ENCODE measurements at places on chromosomes 3 and 15. TPM values are rescaled to one million over a fixed set of nuclear protein-coding genes. Genes with fewer than 3 reads are reported as not detected.

DNA sequence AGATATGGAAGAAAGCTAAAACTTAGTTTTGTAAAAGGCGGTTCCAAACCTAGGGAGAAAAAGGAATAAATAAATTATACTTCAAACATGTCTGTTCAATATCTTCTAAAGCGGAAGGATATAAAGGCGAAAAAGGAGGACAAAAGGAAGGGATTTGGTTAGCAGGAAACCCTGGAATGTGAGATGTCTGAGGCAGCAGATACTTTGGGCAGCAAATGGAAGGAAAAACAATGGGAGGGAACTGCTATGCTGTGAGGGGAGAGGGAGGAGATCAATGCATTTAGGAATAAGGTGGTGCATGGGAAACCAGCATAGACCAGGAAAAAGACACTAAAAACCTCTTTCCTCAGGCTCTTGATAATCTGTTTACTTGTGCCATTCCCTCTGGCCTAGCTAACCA, 120.8 kb downstream of the DNAH12 start:
- H3K4me3 ChIP-seq = no peak overlapping the region
- no peaks in the 10 kb centered on the region for H3K36me3 ChIP-seq
- H3K27me3 ChIP-seq = no peaks in the 10 kb centered on the region
- no peaks in the 10 kb centered on the region for H3K4me1 ChIP-seq
- DNase-seq = no peak
- H3K27ac ChIP-seq = no peak overlapping the region

DNA sequence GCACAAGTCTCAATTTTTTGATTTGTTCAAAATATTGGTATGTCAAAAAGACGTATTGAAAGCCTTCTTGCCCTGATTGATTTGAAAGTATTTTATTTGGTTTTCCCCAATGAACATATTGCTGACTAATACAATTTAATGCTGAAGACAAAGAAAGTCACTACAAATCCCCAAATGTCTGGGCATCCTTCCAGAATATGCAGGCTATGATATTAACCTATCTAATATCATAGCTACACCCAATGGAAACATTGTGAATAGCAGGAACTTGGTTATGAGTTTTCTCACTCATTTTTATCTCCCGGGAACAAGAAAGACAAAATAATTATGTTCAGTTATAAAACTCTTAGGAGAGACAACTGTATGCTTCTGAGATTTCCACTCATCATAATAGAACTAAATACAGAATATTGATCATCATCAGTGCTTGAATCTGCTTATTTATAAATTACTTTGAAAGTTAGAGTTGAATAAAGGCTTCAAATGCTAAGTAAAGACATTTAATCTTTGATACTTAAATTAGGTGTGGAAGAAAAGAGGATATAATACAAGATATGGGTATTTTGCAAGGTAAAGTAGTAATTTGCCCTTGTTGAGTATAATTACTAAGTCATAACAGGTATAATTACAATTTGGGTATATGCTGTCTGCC, 483.9 kb downstream of the RBMS3 start:
- H3K4me3 ChIP-seq = no peak overlapping the region
- no peaks in the 10 kb centered on the region for H3K4me1 ChIP-seq
- no peak for DNase-seq
- H3K27me3 ChIP-seq = no peaks in the 10 kb centered on the region

- no peak overlapping the region for H3K4me3 ChIP-seq
- H3K36me3 ChIP-seq = no peaks in the 10 kb centered on the region
- H3K27me3 ChIP-seq = no peaks in the 10 kb centered on the region
- peak overlapping the region; percentile 93 for H3K27ac ChIP-seq
- no peak for DNase-seq
Observed at GRCh38 chr3:129311054-129311902, 32.6 kb downstream of the HMCES start.

The IRAK2 gene
- total RNA-seq = 3.4 TPM

The BOC gene
- total RNA-seq = 55.1 TPM

The TRAT1 gene
- 0.64 TPM for total RNA-seq

- H3K27ac ChIP-seq = no peak overlapping the region
- H3K4me1 ChIP-seq = no peaks in the 10 kb centered on the region
- no peaks in the 10 kb centered on the region for H3K36me3 ChIP-seq
- no peak overlapping the region for H3K4me3 ChIP-seq
- DNase-seq = no peak
Observed at GRCh38 chr3:46564190-46565021, 1.7 kb downstream of the LRRC2 start.

DNA sequence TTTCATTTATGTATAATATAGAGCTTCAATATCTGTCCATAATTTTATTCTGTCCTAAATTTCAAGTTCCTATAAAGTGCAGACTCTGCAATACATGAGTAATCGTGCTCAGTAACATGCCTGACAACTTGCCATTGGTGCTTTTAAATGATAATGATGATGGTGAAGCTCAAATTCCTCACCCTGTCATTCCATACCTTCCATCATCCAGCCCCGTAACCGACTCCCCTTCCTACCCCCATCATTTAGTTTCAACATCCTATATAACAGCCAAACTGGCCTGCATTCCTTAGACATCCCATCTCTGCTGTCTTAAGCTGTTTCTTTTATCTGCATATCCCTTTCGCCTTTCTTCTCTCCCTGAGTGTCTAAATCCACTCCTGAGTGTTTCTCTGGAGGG, 67.2 kb upstream of the DLG1 start:
- H3K36me3 ChIP-seq = no peaks in the 10 kb centered on the region
- H3K27me3 ChIP-seq = no peaks in the 10 kb centered on the region
- no peak overlapping the region for H3K4me3 ChIP-seq
- H3K27ac ChIP-seq = no peak overlapping the region
- DNase-seq = no peak
- peaks cover 6% of the 10 kb centered on the region for H3K4me1 ChIP-seq

GRCh38 chr3:108719178-108719806, 37.9 kb downstream of the RETNLB start:
- no peaks in the 10 kb centered on the region for H3K27me3 ChIP-seq
- H3K27ac ChIP-seq = no peak overlapping the region
- H3K4me1 ChIP-seq = no peaks in the 10 kb centered on the region
- H3K4me3 ChIP-seq = no peak overlapping the region

DNA sequence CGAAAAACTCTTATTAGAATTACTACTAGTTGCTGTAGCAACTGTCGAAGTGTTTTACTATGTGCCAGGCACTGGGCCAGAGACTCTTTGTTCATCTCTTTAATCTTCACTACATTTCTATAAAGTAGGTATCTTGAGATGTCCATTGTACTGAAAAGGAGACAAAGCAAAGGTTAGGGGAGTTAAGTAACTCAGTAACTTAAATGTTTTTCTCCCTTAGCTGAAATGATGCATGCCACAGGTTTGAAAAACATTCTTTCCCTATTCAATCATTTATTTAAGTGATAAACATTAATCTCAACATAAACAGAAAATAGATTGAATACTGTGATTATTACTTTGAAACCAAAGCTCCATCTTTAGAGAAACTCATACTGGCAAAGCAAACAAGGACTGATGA, 776.2 kb downstream of the FHIT start:
- no peaks in the 10 kb centered on the region for H3K4me1 ChIP-seq
- no peaks in the 10 kb centered on the region for H3K27me3 ChIP-seq
- no peak overlapping the region for H3K4me3 ChIP-seq
- H3K36me3 ChIP-seq = no peaks in the 10 kb centered on the region
- H3K27ac ChIP-seq = no peak overlapping the region

GRCh38 chr15:51375966-51376640, 34.6 kb downstream of the GLDN start:
- H3K36me3 ChIP-seq = no peaks in the 10 kb centered on the region
- H3K27me3 ChIP-seq = no peaks in the 10 kb centered on the region
- H3K4me3 ChIP-seq = no peak overlapping the region
- H3K27ac ChIP-seq = no peak overlapping the region
- no peak for DNase-seq

- H3K4me3 ChIP-seq = peak overlapping the region; percentile 47
- no peaks in the 10 kb centered on the region for H3K27me3 ChIP-seq
- no peaks in the 10 kb centered on the region for H3K36me3 ChIP-seq
- H3K4me1 ChIP-seq = peaks cover 8% of the 10 kb centered on the region
- DNase-seq = peak; percentile 74
Observed at GRCh38 chr15:101088788-101089578, 162.9 kb downstream of the CHSY1 start.

Data from breast epithelium (tissue), 4 donors.